ENCODE measurements at places on chromosomes 2 and 18. TPM values are rescaled to one million over a fixed set of nuclear protein-coding genes. Genes with fewer than 3 reads are reported as not detected.

DNA sequence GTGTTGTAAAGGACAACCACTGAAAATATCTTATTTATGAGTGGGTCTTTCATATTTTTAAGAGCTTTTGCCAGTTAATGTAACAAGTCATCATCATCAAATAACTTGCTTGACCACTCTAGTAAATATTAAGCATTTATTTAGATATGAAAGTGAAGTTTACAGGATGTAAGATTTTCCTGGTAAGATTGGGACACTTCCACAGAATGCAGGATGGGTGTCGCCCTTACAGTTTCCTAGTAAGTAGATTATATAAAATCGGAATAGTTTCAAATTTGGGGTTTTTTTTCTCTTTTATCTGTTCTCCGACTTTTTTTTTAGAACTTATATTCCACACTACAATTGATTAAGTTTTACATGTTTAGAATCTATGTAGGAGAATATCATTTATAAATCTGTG, 14.8 kb upstream of the SLC40A1 start:
- DNase-seq, result no peak
- no peaks in the 10 kb centered on the region for H3K27me3 ChIP-seq
- peaks cover 30% of the 10 kb centered on the region for H3K4me1 ChIP-seq
- H3K4me3 ChIP-seq, result no peak overlapping the region
- H3K36me3 ChIP-seq, result no peaks in the 10 kb centered on the region

- H3K27ac ChIP-seq, result no peak overlapping the region
- H3K4me1 ChIP-seq, result no peaks in the 10 kb centered on the region
- H3K27me3 ChIP-seq, result no peaks in the 10 kb centered on the region
- H3K36me3 ChIP-seq, result no peaks in the 10 kb centered on the region
- DNase-seq, result no peak
- no peak overlapping the region for H3K4me3 ChIP-seq
These were observed 319.2 kb downstream of the GULP1 start for GRCh38 chr2:188610827-188611226.

- peaks cover 37% of the 10 kb centered on the region for H3K27me3 ChIP-seq
- H3K27ac ChIP-seq, result no peak overlapping the region
- no peak for DNase-seq
- H3K4me3 ChIP-seq, result no peak overlapping the region
- no peaks in the 10 kb centered on the region for H3K4me1 ChIP-seq
These were observed 16.4 kb upstream of the KIAA2012 start for GRCh38 chr2:202056611-202057010.

DNA sequence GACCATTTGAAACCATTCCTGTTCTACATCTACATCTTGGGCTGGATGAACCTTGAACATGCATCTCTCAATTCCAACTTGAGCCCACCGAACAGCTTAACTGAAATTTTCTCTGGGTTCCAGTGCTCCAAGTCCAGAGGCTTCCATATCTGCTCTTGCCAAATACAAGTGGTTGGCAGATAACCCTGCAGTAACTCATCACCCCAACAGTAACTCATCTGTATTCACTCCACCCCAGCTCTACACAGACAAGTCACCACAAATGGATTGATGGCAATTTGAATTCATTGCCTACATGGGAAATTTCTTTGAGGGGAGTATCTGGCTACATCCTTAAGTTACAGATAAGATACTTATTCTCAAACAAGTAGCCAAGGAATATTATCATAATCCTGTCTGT, 502.4 kb upstream of the TNP1 start:
- DNase-seq, result no peak
- H3K4me1 ChIP-seq, result no peaks in the 10 kb centered on the region
- H3K4me3 ChIP-seq, result no peak overlapping the region
- H3K36me3 ChIP-seq, result no peaks in the 10 kb centered on the region

Gene SLC4A5
- 2.3 TPM for total RNA-seq
